Parietal lobe (tissue), 2 donors: ENCODE measurements at places on chromosomes 16 and 17. TPM values are rescaled to one million over a fixed set of nuclear protein-coding genes. Genes with fewer than 3 reads are reported as not detected.

KRT17 gene
- not detected for total RNA-seq

NACA2 gene
- not detected for total RNA-seq

RPS15A gene
- total RNA-seq = 938 TPM

TM4SF5 gene
- not detected for total RNA-seq

HELZ gene
- total RNA-seq = 131 TPM

C16orf54 gene
- total RNA-seq = 0.31 TPM

OTOP3 gene
- total RNA-seq = not detected

MYADML2 gene
- total RNA-seq = not detected
